ENCODE measurements at places on chromosomes 4 and X.

GRCh38 chr4:56688094-56688647, 7.1 kb upstream of the HOPX start:
- DNase-seq = no peak

GRCh38 chrX:104913348-104913747, 307.1 kb downstream of the TEX13A start:
- peak; percentile 58 for DNase-seq

GRCh38 chrX:119363391-119363790, 35.7 kb upstream of the SLC25A43 start:
- no peak for DNase-seq

- DNase-seq = no peak
Observed at GRCh38 chr4:189765736-189766135, 174.9 kb upstream of the FRG1 start.
